ENCODE measurements at places on chromosomes 5 and 9.

- DNase-seq: no peak
These were observed 2.7 kb upstream of the PLGRKT start for GRCh38 chr9:5440426-5440825.

DNA sequence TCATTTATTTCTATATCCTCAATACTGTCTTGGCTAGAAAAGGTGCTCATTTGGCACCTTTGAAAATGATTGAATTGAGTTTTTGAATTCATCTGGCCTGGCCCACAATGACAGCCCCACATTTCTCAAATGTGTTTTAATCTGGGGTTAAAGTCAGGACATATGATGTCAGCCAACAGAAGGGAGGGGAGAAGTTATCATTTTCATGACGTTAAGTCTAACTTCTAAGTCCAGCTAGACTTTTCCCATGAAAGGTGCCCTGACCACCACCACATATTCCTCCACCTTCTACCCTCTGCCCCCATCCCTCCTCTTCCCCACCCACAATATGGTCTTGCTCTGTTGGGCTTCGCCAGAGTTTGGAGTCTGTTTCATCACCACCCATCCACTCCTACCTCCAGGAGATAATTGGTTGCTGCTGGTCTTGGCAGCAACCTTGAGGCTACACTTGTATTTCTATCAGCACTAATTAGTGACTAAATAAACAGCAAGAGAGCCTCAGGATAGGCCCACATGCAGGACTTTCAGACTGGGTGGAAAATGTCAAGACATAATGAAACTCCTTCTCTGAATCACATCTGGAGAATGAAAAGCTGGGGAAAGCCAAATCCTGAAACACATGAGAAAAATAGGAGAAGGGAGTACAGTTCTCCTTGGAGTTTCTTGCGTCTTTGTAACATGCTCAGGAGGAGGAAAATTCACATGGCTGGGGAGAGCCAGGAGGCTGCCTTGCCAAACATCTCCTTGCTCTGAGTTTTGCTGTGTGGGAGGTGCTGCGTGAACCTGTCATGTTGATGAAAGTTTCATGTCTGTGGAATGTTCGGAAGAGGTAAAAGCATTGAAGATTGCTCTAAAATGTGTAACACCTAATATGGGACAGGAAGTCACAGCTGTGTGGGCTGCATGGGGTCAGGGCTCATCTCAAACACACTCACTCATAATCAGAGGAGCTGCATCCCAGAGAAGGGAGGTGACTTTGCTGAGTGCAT, 544.7 kb upstream of the KLF4 start:
- DNase-seq: no peak

DNA sequence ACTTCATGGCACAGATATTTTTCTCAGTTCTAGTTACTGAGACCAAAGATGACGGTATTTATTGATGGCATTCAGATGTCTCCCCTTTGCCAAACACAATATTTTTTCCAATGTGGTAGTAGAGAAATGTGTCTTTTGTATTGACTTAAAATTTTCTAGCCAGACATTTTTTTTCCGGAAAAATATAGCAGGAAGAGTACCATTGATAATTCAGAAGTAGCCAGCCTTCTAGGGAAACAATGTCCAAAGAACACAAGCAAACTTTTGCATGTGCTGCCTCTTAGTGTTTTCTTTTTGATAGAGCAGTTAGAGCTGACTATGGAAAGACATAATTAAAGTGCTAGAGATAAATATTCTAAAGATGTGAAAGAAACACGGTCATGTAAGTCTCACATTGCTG, 231.4 kb downstream of the MARCHF11 start:
- no peak for DNase-seq

DNA sequence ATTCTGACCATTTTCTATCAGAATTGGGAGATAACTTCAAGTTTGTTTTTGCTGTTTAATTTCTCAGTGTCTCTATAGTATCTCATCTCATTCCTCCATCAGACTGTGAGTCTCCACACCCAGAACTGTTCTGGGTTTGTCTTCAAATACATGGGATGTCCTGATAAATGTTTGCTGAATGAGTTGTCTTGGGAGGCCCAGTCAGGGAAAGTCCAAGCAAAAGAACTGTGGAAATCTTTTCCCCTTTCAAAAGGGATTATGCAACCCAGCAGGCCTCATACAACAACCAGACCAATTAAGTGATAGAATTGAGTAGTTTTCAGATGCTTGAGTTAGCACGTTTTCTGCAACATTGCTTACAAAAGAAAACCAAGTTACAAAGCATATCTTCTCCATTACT, 324.4 kb downstream of the BRINP1 start:
- DNase-seq: no peak

- no peak for DNase-seq
These were observed 3.5 kb downstream of the RFESD start for GRCh38 chr5:95649842-95650620.

GRCh38 chr5:82160948-82161347, 117.2 kb downstream of the RPS23 start:
- no peak for DNase-seq

DNA sequence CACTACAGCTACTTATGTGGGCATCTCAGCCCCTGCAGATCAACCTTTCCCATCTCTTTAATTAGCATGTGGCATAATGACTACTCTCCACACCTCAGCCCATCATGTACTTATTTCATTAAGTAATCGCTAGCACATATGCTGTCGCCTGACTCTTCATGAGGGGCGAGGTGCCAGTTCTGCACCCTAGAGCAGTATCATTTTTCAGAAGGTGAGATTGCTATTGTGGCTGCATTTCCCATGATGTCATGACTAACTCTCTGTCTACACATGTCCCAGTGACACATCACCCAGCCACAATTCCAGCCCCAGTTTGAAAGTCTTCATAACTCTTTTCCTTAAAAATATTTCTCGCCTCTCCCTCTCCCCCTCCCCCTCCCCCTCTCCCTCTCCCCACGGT, 7.6 kb upstream of the F2RL1 start:
- no peak for DNase-seq

DNA sequence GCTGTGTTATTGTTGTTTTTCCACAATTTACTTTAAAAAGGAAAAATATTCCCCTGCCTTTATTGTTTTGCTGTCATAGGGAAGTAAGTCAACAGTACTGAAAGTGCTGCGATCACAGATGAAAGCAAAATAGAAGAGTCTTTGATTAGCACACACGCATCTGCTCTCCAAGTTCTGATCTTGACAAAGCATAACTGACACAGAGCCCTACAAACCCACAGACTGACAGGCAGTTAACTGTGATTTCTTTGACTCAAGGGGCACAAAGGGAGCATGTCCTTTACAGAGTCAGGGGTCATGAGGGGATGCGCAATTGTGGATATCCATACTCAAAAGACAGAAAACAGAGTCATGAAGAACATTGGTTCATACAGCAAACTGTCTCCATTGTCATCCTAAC, 123.7 kb downstream of the SNCAIP start:
- no peak for DNase-seq

GRCh38 chr9:83002329-83002728, 60.6 kb downstream of the RASEF start:
- DNase-seq: no peak

DNA sequence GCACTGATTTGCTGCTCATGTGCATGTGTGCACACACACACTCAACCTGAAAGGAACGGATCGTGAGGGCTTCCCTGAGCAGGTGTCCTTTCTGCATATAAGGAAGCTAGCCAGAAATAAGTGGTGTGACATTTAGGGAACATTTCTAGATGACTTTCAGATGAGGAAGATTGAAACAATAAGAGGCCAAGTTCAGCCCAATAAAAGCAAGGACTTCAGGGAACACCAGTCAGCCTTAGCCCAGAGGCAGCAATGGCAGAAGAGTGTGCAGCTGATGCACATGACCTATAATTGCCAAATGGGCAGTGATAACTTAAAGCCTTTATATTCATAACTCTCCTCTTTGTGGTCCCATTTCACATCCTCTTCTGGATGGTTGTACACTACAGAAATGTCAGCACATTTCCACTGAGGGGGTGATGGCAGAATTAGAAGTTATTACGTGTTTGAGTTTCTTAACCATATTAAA, 255.5 kb downstream of the TRIM32 start:
- no peak for DNase-seq

DNA sequence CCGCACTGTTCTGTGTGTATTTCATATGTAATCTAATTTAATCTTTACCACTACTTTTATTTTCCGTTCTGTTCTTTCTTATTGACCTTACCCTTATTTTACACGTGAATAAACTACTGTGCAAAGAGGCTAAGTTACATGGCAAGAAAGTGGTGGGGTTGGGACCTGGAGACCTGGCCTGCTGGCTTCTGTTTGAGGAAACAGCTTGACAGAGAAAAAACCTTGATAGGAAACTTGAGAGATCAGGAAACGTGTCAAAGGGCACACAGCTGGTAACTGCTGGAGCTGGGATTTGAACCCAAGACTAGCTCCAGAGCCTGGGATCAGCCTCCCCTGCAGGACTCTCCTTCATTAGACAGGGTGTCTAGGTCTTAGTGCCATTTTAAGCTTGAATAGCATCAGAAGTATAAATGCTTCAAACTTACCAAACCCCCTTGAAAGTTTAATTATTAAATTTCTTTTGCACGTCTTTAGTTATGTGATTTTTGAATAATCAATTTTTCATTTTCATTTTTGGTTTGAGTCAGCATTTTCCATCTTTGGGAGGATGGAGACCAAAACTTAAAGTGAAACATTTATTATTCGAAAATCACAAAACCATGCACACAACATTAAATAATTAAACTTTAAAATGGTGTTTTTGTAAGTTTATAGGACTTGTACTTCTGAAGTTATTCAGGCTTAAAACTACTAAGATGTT, 129.5 kb downstream of the RGS3 start:
- DNase-seq: no peak

DNA sequence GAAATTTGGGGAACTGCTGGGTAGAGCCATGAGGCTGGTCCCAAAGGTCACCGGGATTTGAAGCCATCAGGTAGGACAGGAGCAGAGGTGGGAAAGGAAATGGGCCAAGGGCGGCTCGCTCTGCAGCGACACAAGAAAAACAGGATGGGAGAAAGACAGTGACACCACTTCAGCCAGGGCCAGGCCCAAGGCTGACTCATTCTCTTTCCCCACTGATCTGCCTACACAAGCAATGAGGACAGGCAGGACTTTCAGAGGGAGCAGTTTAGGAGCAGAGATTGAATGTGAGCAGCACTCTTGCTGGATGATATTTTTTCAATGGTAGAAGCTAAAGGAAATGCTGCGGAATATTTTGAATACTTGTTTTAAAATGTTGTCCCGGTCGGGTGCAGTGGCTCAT, 3.5 kb downstream of the RUFY1 start:
- no peak for DNase-seq

- no peak for DNase-seq
These were observed 45.9 kb downstream of the CERT1 start for GRCh38 chr5:75465480-75465879.

GRCh38 chr9:130327070-130327780, 61.7 kb downstream of the HMCN2 start:
- no peak for DNase-seq

GRCh38 chr5:99005506-99005905, 76.7 kb upstream of the CHD1 start:
- DNase-seq: no peak

- DNase-seq: no peak
These were observed 344.0 kb downstream of the PRR16 start for GRCh38 chr5:120808135-120808534.

DNA sequence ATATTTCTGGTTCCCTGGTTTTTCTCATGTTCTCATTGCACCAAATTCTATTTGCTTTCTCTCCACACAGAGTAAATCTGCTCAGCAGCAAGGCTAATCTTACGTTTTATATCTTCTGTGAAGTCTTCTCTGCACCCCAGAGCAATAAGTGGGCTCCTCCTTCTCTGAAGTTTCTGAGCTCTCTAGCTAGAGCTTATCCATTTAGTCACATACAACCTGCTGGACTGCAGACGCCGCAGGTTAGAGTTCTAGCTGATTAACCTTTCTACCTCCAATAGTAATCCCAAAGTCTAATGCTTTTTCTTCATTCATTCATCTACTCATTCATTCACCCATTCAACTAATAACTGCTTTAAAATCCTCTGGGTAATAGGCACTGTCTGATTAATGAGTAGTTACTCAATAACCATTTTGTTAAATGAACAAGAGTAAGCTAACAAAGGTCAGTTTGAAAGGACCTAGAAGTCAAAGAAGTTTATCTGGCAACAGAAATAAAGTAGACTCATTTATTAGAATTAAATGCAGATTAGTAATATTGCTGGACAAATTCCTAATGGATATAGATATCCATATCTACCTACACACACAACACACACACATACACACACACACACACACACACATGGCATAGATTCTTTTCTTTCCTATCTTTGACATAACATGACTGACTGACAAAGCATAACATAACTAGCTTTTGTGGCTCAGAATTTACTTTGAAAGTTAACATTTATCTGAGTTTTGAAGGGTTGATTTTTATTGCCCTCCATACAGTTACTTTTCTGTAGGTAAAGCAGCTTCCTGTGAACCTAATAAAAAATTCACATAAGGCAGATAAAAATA, 984.6 kb upstream of the SEMA6A start:
- no peak for DNase-seq

GRCh38 chr5:14339468-14339867, 196.3 kb downstream of the TRIO start:
- no peak for DNase-seq

DNA sequence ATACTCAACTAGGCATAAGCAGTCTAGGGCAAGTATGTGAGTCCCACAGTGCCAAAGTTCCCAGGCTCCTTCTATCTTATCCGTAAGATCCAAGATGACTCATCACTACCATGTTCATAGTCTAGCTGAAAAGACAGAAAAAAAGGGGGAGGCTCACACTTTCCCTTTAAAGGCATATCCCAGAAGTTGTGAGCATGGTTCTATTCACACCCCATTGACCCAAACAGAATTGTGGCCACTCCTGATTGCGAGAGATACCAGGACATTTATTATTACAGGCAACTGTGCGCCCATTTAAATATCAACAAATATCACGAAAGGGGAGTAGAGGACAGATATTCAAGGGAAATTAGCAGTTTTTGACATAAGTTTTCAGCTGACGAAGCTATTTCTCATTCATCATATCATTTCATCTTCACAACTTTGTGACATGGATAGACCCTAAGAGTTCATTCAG, 8.1 kb upstream of the PFDN1 start:
- no peak for DNase-seq

DNA sequence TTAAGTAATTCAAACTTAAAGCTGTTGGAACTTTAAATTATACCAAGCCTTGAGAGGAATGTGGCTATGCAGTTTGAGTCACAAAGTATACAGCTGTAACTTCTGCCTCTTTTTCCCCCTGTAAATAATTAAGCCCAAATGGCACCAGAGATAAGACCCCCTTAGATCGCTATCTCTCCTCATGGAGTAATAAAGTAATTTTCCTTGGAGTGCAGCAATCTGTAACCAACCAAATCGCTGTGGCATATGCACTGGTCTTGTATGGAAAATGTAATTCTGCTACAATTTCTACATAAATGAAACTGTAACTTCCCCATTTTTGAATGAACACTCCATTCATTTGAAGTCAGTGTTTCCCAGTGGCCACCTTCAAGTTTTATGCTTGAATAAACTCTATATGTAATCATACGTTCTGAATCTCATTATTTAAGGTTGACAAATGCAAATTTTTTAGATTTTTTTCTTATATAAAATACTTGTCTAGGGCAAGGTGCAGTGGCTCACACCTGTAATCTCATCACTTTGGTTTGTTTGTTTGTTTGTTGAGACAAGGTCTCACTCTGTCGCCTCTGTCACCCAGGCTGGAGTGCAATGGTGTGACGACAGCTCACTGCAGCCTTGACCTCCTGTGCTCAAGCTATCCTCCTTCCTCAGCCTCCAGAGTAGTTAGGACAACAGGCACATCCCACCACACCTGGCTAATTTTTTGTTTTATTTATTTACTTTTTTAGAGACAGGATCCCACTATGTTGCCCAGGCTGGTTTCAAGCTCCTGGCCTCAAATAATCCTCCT, 12.3 kb downstream of the SUSD1 start:
- DNase-seq: no peak

Data from CD4-positive, alpha-beta T cell treated with Interleukin-4 for 1 hour (primary cell).